ENCODE measurements at places on chromosomes 12 and 14.

DNA sequence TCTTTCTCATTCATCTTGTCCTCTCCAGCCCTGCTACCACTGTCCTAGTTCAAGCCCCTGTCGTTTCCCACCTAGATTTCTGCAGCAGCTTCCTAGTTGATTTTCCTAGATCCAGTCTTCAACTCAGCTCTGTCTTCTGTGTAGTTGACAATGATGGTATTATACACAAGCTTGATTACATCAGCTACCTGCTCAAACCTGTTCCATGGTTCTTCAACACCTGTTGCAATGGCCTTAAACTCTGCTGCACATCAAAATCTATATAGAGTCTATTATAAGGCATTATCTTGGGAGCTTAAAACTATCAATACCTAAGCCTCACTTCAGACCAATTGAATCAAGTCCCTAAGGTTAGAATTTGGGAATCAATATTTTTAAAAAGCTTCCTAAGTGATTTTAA is 71.7 kb upstream of the PELI2 start:
- no peak for DNase-seq

GRCh38 chr14:40413136-40413535 is 980.9 kb upstream of the FBXO33 start:
- no peak for DNase-seq

- DNase-seq: no peak
Measured at GRCh38 chr12:21751517-21751916, 23.0 kb downstream of the KCNJ8 start.

DNA sequence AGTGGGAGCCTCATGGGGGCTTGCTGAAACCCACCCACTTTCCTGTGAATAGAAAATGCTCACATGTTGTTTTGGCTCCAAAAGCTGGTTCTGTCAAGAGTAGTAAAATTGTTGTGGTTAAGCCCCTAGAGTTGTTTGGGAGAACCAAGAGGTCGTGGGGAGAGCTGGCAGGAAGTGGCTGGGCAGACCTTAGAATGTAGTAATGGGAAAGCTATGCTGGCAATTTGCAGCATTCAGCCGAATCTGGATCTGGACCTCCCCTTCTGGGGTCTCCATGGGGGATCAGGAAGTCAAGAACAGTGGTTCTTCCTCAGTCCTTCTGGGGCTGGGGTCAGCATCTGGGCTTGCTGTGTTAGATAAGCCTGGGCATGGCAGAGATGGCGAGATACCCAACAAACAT is 150.6 kb upstream of the TBX3 start:
- DNase-seq: no peak

GRCh38 chr14:68363466-68363842 is 429.4 kb downstream of the ZFP36L1 start:
- no peak for DNase-seq

DNA sequence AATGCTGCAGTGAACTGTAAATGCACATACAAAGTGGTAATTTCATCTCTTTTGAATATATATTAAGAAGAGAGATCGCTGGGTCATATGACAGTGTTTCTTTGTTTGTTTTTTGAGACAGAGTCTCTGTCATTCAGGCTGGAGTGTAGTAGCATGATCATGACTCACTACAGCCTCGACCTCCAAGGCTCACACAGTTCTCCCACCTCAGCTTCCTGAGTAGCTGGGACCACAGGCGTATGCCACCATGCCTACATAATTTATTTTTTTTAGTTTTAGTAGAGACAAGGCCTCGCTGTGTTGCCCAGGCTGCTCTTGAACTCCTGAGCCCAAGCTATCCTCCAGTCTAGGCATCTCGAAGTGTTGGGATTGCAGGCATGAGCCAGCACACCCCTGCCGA is 62.4 kb upstream of the ACSS3 start:
- no peak for DNase-seq

DNA sequence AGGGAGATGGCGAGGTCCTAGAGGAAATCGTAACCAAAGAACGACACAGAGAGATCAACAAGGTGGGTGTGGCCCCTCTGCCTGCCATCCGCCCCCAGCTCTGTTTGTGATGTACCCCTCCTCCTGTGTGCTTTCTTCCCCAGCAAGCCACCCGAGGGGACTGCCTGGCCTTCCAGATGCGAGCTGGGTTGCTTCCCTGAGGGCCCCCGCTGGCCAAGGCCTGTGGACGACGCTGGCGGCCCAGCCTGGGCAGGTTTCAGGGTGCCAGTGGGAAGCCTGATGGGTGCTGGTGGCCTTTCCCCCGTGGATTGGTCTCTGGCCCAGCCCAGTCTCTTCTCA is 2.0 kb downstream of the ARL6IP4 start:
- DNase-seq: no peak

- DNase-seq: no peak
Measured at GRCh38 chr12:120239776-120240494, 25.6 kb downstream of the PXN start.

DNA sequence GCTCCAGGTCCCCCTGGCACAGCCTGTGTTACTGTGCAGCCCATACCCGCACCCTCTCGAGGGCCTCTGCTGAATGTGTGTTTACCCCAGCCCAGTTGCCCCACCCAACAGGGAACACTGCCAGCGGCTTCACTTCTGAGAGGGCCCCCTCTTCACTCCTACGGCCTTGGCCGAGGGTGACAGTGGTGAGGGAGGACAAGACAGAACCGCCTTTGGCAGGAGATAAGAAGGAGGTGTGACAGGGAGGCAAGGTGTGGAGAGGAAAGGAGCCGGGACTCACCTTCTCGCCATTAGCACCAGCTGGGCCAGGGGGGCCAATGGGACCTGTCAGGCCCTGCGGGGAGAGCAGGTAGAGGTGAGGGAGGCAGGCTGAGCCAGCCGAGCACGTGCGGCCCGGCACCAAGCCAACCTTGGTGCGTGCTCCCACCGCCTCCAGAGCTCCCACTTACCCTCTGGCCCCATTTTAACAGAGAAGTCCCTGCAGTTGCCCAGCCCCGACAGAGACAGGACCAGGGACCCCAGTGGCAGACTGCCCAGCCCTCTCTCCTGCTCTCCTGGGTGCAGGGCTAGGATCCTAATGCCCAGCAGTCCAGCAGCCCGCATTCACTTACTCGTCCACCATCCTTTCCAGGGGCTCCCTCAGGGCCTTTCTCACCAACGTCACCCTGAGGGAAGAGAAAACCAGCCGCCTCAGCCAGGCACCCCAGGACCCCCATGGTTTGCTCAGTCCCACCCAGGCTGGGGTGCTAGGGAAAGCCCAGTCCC is 18.3 kb downstream of the TMEM106C start:
- no peak for DNase-seq

GRCh38 chr12:85157035-85157603 is 121.0 kb downstream of the LRRIQ1 start:
- DNase-seq: no peak

GRCh38 chr12:52261208-52261484 is 13.3 kb upstream of the KRT86 start:
- no peak for DNase-seq

GRCh38 chr12:90166671-90167070 is 458.0 kb upstream of the ATP2B1 start:
- DNase-seq: no peak

- DNase-seq: no peak
Measured at GRCh38 chr12:102543494-102544485, 63.4 kb upstream of the IGF1 start.

- DNase-seq: no peak
Measured at GRCh38 chr12:69987579-69988091, 162.6 kb downstream of the MYRFL start.

DNA sequence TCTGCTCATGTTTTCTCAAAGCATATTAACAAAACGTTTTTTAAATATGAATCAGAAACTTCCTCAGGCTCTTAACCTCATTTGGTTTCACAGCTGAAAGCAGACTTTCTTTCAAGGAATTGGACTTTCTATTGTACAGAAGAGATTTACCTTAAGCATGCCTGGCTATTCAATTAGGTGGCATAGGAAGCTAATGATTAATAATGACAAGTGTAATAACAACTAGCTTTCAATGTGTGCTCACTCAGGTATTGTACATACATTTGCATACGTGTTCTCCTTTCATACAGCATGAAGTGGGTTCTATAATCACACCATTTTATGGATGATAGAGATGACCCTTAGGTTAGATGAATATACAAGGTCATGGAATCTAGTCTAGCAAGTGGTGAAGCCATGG is 115.7 kb downstream of the ANO6 start:
- DNase-seq: no peak

- DNase-seq: no peak
Measured at GRCh38 chr12:119440803-119441360, 106.4 kb downstream of the CCDC60 start.

DNA sequence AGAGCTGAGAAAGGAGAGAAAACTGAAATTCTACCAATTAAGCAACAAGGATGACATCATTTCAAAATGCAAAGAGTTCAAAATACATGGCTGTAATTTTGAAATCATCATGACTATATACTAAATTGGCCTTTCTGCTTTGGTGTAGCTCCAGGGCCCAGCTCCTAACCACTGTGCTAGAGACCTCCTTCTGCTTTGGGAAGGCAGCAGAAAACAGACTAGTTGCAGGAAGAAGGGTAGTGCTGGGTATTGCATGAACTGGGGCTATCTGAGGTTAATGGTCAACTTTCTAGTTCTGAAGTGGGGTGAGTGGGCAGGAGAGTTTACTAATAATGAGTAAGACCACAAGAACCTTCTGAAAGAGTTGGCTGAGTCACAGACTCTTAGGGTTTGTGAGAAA is 66.2 kb downstream of the PTGER2 start:
- no peak for DNase-seq

- no peak for DNase-seq
Measured at GRCh38 chr12:7114851-7115250, 5.8 kb upstream of the C1RL start.

- DNase-seq: no peak
Measured at GRCh38 chr14:33363682-33364081, 425.0 kb downstream of the NPAS3 start.

DNA sequence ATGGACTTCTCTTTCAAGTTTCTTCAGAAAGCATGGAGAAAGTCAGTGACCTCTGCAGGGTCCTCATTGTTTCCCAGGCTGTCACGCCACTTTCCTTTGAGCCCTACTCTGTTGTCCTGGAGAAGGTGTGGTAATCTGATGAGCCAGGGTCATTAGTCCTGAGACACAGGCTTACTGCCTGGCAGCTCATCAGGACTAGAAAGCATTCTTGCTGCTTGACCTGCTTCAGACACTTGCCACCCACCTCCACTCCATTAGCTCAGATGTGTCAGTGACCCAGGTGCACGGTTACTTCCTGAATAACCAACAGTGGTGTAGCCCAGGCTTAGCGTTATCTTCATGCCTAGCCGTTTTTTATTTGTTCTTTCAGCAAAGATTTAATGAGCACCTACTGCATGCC is 93.9 kb downstream of the FGD4 start:
- DNase-seq: no peak

DNA sequence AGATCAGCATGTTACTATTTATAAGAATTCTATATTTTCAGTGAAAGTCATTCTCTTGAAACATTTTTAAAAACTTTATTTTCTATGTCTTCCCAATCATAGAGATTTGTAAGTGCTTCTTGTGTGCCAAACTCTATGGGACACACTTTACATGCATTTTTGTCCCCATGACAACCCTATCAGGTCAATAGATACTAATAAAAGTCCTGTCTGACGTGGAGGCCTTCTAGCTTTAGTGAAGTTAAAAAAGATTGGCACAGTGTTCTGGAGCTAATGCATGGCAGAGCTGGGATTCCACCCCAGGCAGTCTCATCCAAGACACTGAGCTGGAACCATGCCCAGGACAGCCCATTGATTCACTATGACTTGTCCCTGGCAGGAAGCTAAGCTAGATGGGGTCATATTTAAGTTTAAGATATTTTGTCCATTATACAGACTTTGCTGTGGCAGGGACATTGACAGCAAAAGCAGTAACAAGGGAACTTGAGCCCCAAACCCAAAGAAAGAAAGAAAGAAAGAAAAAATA is 28.1 kb downstream of the TTC6 start:
- DNase-seq: no peak

- DNase-seq: no peak
Measured at GRCh38 chr12:87820524-87821202, 208.5 kb downstream of the C12orf50 start.

- no peak for DNase-seq
Measured at GRCh38 chr14:58797010-58797429, 159.3 kb downstream of the DACT1 start.

DNA sequence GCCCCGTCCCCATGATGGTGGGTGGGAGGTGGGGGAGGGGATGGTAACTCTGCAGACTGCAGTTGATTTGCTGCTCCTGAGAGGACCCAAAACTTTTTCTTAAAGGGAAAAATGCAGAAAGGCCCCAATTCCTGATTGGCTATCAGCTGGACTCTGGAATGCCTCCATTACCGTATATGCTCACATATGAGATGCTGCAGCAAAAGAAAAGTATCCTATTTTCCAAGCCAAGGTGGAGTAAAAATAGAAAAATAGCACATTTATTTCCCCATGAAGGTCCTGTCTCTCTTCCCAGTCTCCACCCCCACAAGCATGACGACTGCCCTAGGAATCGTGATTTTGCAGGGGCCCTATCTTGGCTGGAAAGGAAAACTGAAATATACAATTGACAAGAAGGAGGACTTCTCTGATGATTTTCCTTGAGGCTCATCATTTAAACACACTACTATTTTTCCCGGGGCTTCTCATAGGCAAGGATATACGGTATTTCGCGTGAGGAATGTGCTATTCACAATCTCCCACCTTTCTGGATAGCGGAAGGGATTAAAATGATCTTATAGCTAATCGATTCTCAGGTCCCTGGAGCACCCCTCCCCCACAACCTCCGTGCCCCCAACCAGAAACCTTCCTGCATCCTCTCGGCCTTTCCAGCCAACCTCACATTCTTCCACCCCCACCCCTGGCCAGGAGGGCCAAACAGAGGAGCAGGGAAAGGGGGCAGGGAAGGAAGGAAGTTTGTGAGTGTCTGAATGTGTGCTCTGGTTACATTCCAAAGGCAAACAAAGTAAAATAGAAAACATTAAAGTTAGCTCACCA is 138.9 kb upstream of the CCND2 start:
- DNase-seq: no peak

DNA sequence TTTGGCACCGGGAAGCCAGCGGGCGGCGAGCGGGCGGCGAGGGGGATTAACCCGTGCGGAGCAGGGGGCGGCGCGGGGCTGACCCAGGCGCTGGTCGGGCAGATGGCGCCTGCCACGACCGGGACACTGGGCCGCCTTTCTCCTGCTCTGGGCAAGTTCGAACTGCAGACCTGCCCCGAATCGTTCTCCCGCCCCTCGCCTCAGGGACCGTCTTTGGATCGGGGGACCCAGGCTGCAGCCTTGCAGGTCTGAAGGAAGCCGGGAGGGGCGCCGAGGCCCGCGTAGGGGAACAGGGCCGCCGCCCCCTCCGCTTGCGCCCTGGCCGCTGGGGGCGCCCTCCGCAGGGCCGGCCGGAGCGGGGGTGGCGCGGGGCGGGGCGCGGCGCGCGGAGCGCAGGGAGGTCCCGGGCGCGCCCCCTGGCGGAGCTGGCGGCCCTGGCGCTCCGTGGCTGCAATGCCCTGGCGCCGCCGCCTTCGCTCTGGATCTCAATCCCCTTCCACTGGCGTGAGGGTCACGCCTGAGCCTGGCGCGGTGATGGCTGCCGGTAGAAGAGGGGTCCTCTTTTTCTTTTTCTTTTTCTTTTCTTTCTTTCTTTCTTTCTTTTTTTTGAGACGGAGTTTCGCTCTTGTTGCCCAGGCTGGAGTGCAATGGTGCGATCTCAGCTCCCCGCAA is 449 bp upstream of the LTBP2 start:
- DNase-seq: no peak

Measured in vagina (tissue), 2 donors.